ENCODE measurements at places on chromosomes 3 and 15.

DNA sequence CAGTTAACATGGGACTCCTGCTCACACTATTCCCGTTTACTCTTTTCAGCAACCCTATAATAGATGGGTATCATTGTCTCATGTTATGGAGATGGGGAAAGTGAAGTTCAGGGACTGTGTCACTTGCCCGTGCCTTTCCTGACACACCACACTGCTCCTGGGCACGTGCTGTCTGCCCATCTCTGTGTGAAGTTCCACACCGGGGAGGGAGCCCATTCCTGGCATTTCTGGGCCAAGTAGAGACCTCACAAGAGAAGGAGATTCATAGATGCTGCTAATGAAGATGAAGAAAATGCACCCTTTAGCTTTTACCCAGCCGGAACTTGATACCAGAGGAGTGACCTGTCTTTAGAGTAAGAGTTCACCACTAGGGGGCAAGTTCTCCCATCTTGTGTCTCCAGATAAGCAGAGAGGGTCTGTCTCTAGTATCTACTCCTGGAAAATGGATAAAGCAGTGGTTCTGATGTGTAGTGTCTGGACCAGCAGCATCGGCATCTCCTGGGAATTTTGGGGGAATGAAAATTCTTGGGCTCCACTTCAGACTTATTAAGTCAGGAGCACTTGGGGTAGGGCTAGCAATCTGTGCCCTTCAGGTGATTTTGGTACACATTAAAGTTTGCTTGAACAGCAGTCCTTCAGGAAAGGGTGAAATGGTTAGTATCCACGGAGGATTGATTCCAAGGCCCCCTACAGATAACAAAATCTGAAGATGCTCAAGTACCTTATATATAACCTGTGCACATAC is 2.0 kb upstream of the TOPBP1 start:
- DNase-seq: peak; percentile 42

DNA sequence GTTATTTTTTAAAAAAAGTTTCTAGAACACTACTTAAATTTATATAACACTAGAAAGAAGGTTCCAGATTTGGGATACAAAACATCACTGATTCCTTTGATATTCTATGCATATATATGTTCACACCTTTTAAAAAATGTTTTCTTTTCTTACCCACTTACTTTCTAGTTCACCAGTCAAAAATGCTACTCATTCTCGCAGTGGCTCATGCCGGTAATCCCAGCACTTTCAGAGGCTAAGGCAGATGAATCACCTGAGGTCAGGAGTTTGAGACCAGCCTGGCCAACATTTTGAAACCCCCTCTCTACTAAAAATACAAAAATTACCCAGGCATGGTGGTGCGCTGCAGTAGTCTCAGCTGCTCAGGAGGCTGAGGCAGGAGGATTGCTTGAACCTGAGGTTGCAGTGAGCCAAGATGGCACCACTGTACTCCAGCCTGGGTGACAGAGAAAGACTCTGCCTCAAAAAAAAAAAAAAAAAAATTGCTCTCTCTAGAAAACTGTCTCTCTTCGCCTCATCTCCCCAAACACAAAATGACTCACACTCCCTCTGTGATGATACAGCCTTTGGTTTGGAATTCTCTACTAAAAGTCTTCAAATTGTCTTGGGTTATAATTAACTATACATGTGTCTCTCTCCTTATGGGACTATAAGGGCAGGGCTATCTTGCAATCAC is 52.6 kb upstream of the TGFBR2 start:
- peak; percentile 72 for DNase-seq

DNA sequence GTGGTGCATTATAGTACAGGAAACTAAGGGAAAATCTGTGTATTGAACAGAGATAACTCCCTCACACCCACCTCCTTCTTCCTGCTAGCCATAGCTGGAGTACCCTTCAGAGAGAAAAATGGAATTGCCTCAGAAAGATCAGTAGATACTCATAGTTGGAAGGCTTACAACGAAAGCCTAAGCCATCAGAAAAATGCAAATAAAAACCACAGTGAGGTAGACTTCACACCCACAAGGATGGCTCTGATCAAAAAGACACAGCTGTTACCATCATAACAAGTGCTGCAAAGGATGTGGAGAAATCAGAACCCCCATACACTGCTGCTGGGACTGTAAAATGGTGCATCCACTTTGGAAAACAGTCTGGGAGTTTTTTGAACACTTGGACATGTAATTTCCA is 7.4 kb upstream of the DLG1 start:
- DNase-seq: peak; percentile 86

DNA sequence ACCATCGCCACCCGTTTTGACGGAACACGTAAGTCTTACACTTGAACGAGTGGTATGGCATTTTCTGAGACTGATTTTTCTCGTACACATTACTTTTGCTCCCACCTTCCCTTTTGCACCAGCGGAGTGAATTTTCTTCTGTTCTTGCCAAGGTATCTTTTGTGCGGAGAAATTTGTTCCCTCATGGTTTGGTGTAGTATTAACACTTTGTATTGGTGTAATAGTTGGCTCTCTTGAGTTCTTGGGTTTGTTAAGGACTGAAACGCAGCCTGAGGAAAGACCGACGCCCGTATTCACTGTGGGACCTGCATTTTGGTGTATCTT is 420 bp downstream of the KCNH8 start:
- no peak for DNase-seq

- DNase-seq: peak; percentile 11
These were observed 4.6 kb upstream of the QRICH1 start for GRCh38 chr3:49098429-49098828.

GRCh38 chr3:73586190-73586589 is 38.6 kb downstream of the PDZRN3 start:
- DNase-seq: no peak

- no peak for DNase-seq
These were observed 26.7 kb downstream of the SLC12A8 start for GRCh38 chr3:125185805-125186204.

DNA sequence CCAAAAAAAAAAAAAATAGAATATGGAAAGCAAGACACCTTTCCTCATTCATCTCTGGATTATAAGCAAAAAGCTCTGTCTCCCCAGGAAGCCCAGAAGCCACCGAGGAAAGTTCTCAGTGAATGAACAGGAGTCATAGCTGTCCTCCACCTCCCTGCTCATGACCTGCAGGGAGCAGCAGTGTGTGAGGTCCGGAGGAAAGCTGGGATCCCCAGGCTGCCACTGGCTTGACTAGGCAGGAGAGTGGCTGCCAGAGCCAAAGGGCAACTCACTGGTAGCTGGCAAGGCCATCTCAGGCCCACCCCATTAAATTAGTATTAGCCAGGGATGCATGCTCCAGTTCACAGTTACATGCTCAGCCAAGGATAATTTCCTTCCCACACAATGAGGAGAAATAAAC is 191.6 kb upstream of the STT3B start:
- DNase-seq: no peak

GRCh38 chr15:34684351-34684750 is 70.4 kb downstream of the GJD2 start:
- no peak for DNase-seq

DNA sequence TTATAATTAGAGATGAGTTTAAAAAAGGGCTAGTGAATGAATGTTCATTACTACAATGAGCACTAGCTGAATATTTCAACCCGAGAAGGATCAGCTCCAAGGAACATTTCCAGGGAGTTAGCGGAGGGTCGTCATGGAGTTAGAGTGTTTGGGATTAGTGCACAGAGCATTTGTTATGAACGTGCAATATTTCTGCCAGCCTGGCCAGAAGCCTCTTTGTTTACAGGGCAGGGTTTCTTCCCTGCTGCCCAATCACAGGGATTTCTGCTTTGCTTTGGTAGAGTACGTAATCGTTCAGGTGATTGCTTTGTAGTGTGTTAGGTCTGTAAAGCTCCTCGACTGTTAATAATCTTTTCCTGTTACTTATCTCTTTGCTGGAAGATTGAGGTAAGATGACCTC is 5.9 kb downstream of the CGNL1 start:
- no peak for DNase-seq

- peak; percentile 65 for DNase-seq
These were observed at the start of gene ADPRH for GRCh38 chr3:119579366-119580066. Gene ADPRH (plus strand): TSS chr3:119579492. CDS start chr3:119582170, 2,678 bp downstream.

DNA sequence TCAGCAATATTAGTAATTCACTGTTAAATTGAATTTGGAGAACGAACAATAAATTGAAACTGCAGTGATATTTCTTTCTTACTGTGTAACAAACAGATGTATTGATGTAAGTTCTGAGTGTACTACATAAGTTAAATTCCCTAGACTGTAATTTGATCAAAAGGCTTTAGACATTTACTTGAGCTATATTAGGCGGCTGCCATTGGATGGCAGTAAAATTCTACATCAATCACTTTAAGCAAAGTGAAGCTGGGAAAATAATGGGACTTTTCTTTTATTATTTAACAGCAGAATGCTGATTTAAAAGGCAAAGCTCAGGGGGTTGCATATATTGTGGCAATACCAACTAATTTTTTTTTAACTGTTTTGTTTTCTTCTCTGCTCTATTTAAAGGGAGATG is 212.6 kb upstream of the PLSCR5 start:
- peak; percentile 77 for DNase-seq

DNA sequence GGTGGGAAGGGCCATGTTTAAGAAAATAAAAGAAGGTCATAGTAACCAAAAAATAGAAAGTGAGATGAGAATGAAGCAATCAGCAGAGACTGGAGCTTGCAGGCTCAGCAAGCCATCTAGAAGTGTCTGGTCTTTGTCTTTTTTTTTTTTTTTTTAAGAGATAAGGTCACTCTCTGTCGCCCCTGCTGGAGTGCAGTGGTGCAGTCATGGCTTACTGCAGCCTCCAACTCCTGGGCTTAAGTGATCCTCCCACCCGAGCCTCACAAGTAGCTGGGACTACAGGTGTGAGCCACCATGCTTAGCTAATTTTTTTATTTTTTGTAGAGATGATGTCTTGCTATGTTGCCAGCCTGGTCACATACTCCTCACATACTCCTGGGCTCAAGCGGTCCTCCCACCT is 36.2 kb downstream of the GXYLT2 start:
- no peak for DNase-seq

GRCh38 chr3:173009410-173009809 is 131.6 kb downstream of the SPATA16 start:
- no peak for DNase-seq

- DNase-seq: no peak
These were observed 163.3 kb downstream of the NUP210 start for GRCh38 chr3:13256845-13257244.

DNA sequence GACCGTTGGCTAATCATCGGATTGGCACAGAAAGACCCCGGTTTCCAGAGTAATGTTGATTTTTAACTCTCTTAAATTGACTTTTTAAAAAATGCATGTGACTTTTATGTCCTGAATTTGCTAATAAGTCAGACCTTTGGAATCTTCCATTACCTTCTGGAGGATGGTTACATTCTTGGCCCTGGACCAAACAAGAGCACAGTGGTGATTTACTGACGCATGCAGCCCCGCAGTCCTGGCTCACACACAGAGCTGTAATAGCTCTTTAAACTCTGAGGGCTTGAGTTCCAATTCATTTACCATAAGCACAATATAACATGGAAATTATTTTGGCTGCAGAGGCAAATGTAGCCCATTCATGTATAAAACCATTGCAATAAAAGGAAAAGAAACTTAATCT is 25.1 kb downstream of the SOX14 start:
- DNase-seq: no peak

GRCh38 chr3:190886945-190887344 is 24.5 kb upstream of the GMNC start:
- DNase-seq: no peak

DNA sequence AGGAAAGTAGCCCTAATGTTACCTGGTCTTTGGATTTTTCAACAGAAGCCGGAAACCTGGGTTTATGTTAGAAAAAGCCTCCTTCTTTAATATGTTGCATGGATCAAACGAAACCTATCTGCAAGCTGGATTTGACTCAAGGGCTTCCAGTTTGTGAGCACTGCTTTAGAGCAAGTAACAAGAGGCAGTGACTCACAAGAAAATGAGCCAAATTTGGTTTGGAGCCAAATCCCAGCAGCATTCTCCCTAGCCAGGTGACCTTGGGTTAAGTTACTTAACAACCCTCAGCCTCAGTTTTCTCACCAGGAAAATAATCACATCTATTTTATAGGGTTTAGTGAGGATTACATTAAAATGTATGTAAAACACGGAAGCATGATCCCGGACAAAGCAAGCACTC is 215.2 kb upstream of the PRICKLE2 start:
- peak; percentile 87 for DNase-seq

DNA sequence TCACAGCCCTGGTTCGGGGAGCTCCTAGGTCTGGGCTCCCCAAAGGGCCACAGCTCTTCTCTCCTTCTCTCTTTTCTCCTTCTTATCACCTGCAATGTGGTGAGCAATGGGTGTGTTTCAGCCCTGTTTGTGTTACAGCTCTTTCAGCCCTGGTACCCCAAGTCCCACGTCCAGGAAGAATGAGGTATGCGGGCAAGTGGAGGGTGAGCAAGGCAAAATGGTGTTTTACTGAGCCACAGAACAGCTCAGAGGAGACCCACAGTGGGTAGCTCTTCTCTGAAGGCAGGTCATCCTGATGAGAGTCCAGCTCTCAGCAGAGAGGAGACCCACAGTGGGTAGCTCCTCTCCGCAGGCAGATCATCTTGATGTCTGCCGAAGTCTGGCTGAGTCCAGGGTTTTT is 86.8 kb downstream of the BFSP2 start:
- DNase-seq: no peak

DNA sequence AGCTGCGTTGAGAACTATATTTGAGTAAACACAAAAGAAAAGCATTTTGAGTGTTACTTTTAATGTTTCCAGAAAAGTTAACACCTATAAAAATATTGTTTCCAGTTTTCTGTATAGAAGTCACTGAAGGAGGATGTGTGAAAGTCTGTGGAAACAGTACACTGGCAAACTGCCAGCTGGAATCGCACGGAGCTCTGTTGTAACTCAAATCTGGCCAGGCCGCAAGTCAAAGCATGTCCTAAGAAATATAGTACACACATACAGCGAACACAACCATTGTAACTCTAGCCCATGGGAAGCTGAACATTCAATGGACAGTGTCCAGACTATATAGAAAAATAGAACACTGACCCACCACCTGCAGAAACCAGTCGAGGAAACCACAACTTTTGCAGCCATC is 657.2 kb downstream of the FHIT start:
- DNase-seq: peak; percentile 76

DNA sequence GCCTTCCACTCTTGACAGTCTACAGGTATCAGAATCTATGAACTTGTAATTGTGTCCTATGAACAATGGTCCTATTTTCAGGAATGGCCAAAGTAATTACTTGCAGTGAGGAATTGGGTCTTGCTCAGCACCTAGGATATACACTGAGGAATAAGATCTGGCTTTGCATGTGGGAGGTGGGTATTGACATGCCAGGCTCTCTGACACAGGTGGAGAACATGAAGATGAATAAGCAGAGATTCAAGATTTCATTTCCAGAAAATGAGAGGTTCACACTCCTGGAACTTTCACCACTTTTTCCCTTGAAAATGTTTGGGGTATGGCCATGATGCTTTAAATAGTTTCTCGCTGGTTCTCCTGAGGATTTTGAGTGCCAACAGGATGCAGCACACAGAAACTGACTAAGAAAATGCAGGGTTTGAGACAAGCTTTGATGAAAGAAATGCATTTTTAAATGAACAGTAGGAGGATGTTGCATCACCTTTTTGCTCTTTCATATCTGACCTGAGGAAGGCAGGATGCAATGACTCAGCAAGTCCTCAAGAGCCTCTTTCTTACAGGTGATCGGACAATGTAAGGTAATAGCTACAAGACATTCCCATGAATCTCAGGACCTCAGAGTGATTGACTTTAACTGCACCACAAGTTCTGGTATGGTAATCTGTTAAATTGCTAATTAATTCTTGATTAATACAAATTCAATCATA is 3.7 kb downstream of the HRG start:
- no peak for DNase-seq

GRCh38 chr3:52967398-52967797 is 70.0 kb upstream of the STIMATE start:
- DNase-seq: no peak

- DNase-seq: no peak
These were observed 104.9 kb downstream of the OXNAD1 start for GRCh38 chr3:16369885-16370284.
